ENCODE measurements at places on chromosomes 1 and 21.

DNA sequence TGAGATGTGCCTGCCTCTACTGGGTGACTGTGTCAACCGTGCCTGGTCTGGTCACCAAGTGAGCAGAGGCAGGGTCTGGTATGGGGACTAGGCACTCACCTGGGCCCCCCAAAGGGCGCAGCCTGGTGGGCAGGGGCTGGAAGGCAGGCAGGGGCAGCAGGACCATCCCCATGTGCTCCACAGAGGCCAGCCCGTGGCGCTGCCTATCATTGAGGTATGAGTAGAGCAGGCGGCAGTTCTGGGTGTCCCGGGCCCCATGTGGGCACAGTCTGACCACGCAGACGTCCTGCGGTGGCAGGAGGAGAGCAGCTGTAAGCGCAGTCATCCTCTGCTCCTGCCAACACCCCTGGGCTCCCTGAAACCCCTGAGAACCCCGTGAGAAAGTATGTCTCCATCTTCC lies 23.7 kb downstream of the SPOCD1 start:
- DNase-seq, result no peak

- DNase-seq, result no peak
Observed at GRCh38 chr1:156263288-156263655, 15.4 kb upstream of the PAQR6 start.

DNA sequence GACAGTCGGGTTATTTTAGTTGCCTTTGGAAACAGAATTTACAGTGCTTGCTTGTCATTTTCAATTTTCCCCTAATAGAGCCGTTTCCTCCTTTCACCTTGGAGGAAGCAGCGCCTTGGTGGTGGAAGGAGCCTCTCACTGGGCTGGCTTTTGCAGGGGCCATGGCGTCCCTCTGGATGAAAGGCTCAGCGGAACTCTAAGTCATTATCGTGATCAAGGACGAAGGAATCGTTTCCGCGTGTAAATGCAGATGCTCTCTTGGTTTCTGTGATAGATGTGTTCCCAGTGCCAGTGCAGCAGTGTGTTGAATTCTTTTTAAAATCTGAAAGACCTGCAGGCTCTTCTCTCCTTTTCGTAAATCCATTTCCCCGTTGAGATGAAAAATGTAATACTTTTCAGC lies 126.2 kb upstream of the LMO4 start:
- DNase-seq, result no peak

DNA sequence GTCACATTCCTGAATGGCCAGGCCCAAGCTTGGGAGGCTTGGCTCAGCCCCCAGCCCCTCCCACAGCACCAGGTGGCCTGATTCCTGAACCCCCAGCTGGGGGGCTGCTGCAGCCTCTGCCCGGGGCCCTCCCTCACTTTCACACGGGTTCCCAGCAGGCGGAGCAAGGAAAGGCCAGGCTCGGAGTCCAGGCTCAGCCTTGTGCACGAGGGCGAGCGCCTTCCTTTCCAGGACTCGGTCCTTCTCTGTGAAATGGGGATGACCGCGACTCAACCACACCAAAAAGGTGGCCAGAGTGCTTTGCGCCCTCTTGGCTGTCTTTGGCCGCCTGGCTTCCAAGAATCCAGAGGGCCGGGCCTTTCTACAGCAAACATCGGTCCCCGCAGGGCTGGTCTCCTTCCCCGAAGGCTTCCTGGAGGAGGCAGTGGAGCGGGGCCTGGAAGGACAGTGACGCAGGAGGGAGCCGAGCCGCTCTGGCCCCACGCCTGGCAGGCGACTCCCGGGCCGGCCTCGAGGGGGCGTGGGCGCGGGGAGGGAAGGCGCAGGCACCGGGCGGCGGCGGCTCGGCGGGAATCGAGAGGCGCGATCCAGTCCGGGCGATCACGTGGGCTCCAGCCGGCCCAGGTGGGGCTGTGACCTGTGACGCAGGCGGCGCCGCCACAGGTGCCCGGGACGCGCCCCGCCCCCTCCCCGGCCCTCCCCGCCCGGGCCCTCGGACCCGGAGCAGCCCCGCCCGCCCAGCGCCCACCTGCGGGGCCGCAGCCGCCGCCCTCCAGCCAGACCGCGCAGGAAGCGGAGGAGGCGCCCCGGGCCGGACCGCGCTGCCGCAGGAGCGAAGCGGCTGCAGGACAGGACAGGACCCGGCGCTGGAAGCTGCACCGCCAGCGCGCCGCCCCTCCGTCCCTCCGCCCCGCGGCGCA lies at the start of gene ARHGEF16:
Gene ARHGEF16 (plus strand): TSS at position 775 of the 920 bp plus-strand sequence. CDS start 8,420 bp downstream, outside the sequence.
- no peak for DNase-seq

DNA sequence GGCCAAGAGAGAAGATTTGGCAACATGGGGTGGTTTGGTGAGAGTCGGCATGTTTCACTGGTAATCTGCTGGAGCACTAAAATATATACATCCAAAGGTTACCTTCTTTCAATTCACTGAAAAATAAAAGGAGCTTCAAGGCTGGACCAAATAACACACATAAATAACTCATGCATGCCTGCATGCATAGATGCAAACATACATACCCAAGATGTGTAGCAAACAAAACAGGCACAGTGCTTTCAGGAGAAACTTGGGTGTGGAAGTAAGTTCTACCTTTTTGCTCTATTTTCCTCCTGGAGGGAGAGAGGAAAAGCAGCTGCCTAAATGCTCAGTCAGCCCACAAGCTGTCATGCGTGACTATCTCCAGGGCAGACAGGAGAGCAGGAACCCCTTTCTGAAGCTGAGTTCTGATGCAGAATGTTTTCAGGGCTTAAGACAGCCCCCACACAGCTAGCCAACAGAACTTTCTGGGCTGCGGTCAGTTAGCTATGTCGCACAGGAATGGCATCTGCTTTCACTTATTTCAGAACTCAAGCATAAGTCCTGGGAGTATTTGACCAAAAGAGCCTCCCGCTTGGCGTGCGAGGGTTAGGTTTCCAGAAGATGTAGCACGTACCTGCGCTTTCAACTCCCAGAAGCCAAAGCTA lies 166.2 kb downstream of the TOMM20 start:
- DNase-seq, result no peak

GRCh38 chr1:224683936-224684335 lies 67.8 kb downstream of the CNIH3 start:
- DNase-seq, result no peak

GRCh38 chr1:87338566-87338965 lies 9.9 kb downstream of the LMO4 start:
- no peak for DNase-seq

GRCh38 chr1:87743256-87743655 lies 414.6 kb downstream of the LMO4 start:
- no peak for DNase-seq

GRCh38 chr1:76957961-76958360 lies 90.7 kb downstream of the ST6GALNAC5 start:
- no peak for DNase-seq

- DNase-seq, result no peak
Observed at GRCh38 chr1:172944931-172945330, 105.8 kb downstream of the TNFSF18 start.

GRCh38 chr21:15275615-15276235 lies 210.9 kb upstream of the NRIP1 start:
- DNase-seq, result no peak

DNA sequence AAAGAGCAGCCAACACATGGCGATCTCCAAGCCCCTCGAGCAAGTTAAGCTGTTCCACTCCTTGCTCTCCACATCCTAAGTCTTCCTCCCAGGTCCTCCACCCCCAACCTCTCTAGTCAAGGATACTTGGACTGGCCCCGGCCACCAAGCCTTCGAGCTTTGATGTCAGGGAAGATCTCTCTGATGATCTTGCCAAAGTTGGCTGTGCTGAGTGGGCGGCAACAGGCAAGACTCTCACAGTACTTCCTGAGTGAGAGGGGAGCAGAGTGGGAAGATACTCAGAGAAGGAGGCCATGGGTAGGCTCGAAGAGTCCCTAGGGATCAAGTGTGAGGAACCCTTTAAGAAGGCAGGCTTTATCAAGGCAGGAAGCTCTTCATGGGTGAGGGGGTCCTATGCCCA lies 2.8 kb downstream of the RFX5 start:
- no peak for DNase-seq

- DNase-seq, result no peak
Observed at GRCh38 chr1:18569811-18570545, 60.7 kb upstream of the PAX7 start.

GRCh38 chr1:71461416-71461815 lies 380.6 kb upstream of the ZRANB2 start:
- DNase-seq, result no peak

GRCh38 chr1:245113649-245114048 lies 41.1 kb upstream of the KIF26B start:
- DNase-seq, result no peak

DNA sequence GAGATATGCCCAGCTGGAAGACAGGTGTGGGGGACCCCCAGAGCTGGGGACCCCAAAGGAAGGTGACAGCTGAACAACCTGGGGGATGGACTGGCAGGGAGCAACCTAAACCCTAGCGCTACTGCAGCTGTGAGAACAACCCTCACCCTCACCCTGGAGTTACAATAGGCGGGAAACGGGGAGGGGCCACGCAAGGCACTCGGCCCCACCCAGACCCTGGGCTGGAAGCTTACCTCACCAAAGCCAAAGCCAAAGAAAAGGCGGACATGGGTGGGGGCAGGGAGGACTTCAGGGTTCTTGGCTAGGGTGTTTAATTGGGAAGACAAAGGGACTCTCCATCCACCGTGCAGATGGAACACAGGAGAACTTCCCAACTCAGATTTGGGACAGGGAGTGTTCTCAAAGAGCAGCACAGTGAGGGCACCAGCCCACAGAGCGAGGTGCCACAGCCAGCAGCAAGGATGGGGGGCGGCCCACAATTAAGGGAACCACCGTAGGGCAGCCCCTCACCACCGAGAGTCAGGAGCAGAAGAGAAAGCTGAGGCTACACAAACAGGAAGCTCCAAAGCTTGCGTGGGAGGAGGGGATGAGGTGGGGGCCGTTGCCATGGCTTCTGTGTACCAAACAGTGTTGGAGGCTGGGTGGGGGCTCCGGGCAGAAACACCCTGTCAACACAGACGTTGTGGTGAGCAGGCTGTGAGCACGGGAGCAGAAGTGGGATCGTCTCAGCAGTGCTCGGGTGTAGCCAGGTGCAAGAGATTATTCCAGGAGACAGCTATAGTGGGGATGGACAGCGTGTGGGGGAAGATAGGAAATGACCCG lies 1.9 kb downstream of the TAGLN2 start:
- no peak for DNase-seq

DNA sequence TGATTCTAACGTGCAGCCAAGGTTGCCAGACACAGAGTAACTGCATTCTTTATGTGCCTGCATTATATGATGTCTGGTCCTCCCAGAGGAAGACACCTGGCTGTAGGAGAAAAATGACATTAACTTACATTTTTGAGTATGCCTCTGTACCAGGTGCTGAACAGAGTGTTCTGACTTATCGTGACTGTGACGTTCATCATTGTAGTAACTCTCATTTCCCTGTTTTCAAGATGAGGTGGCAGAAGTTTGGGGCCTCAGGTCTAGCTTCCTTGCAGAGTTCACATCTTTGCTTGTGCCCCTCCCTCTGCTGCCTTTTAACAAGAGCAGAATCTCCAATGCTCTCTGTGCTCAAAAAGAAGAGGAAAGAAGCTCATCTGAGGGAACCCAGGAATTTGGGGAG lies 488.0 kb downstream of the AJAP1 start:
- no peak for DNase-seq

All from NCI-H187 treated with DMSO at 0.1 percent for 48 hours (cell line).